ENCODE measurements at places on chromosomes 11 and 22.

DNA sequence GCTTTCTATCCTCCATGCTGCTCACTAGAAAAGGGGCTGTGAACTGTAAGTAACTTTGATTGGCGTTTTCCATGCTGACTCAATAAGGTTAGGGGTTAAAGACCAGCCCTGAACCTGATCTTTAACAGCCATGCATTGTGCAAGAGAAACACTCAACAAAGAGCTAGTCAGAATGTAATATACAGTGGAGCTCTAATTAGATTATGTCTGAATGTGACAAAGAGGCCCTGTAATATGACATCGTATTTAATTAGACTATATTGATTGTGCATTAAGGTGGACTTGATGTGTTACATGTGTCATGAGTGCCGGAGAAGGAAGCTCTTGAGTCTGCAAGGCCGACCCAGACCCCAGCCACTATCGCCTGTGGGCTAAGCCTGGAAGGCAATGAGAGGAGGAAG lies 70.5 kb downstream of the PKNOX2 start:
- no peak for ATAC-seq

DNA sequence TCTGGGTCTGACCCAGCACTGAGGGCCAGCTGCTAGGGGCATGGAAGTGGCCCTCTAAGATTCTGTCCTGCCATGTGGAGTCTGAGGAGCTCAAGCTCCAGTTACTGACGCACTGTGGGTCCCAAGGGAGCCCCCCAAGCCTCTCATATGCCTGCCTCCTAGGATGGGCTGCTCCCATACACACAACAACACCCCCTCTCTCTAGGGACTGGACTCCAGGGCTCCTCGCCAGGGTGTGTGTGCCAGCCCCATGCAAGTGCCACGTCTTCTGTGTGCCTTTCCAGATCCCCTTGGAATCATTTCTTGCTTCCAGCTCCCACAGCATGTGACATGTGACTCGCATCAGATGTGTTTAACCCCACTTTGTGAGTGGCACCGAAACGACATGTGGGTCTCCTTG lies 234.5 kb downstream of the CEP164 start:
- no peak for ATAC-seq

GRCh38 chr11:74492084-74492483 lies 1.4 kb downstream of the LIPT2 start:
- no peak for ATAC-seq

DNA sequence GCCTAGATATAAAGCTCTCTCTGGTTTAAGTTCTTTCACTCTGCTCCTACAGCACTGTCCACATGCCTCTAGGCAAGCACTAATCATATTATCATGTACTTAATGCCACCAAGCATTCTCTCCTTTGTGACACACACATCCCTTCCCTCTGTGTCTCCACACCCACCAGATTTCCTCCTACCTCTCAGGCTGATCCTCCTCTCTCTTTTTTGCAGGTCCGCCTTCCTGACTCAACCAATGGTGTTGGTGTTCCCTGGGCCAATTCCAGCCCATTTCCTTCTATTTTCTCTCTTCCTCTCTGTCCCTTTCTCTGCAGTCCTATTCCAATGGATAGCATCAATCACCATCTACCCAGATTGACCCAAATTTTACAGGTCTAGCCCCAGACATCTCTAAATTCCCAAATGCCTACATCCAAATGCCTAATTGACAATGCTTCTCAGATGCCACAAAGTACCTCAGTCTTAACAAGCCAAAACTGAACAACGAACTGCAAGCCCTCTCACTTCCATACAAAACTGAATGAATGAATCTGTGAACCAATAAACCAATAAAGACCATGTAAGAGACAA lies 504 bp upstream of the ZNF215 start:
- ATAC-seq, result no peak

- no peak for ATAC-seq
Measured at GRCh38 chr22:25167082-25167481, 32.6 kb upstream of the CRYBB3 start.

GRCh38 chr11:86591631-86592030 lies 80.8 kb downstream of the ME3 start:
- no peak for ATAC-seq

- no peak for ATAC-seq
Measured at GRCh38 chr22:43726322-43726721, 85.8 kb downstream of the EFCAB6 start.

GRCh38 chr11:134278356-134278755 lies 2.2 kb downstream of the GLB1L3 start:
- ATAC-seq, result no peak

GRCh38 chr11:67194096-67194495 lies 72.2 kb upstream of the GRK2 start:
- no peak for ATAC-seq

- ATAC-seq, result no peak
Measured at GRCh38 chr11:9651899-9652748, 11.8 kb upstream of the SWAP70 start.

Measured in stimulated activated memory B cell treated with anti-CD40 and anti-IgM and Interleukin-4, amounts not matched to agents 10 μg/mL and 1 μg/mL and 100 μg/mL, for 72 hours (primary cell).